Posterior cingulate gyrus (tissue), 11 donors: ENCODE measurements at places on chromosomes 13 and 19.

- DNase-seq, result peak; percentile 99
Measured at GRCh38 chr19:50203281-50204080, at the start of gene MYH14. Gene MYH14 (plus strand): TSS chr19:50203622. CDS start chr19:50210366, 6,744 bp downstream.

DNA sequence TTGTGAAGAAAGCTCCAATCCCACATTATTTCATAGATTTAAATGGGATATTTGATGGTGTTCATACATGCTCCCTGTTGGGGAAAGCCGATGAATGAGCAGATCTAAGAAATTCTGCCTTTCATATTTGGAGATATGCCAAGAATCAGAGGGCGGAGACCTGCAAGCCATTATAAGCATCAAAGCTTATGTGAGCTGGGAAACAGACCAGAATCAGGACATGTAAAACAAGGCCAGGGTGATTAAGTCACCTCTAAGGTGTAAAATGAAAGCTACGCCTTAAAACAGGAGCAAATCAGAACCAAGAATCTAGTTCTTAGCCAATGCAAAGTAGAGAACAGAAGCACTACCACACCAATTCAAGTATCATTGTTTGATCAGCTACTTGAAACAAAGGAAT lies 392.4 kb downstream of the DCT start:
- no peak for DNase-seq

- DNase-seq, result no peak
Measured at GRCh38 chr19:51686171-51686570, 7.0 kb upstream of the SPACA6 start.

DNA sequence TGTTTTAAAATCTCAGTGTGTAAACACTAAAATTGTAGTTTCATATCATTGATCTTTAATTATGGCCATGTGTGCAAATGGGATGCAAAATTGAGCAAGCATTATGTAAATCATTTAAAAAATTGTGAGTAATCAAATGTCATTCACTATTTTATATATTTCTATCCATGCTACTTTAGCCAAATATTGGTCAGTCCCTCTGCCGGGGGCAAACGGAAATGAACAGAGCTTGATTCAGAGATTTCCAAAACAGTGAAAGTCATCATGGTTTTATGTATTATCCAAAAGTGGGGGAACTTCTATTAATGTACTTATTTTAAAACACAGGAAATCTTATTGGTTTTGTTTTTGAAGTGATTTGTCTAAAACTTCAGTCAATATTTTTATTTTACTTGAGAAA lies 219.1 kb downstream of the IRS2 start:
- no peak for DNase-seq

DNA sequence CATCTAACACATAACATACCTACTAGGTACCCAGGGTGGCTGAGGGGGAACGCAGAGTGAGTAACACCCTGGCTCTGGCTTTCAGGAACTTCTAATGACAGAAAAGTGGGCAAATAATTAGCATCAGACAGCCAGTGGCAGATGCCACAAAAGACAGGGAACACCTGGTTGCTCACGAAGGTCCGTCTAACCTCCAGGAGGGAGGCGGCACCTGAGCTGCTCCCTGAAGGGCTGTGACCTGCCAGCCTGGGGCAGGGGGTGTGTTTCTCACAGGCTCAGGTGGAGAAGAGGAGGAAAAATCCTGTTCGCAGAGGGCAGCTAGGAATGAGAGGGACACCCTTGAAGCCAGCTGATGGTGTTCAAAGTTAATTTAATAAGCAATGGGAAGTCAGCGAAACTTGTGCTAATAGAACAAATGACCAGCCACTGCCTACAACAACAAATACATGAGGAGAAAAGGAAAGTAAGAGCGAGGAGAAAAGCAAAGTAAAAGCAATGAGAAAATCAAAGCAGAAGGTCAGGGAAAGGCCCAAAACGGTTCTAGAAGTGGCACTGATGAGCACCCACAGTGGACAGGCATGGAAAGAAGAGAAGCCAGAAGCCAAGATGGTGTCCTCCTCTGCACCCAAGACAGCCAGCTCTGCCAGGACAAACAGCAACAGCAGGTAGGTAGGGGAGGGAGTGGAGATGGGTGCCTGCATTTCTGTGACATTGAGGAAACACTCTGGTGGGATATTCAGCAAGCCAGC lies 87.3 kb downstream of the STK24 start:
- DNase-seq, result no peak

- DNase-seq, result peak; percentile 90
Measured at GRCh38 chr19:1474011-1474764, 4.8 kb downstream of the C19orf25 start.

DNA sequence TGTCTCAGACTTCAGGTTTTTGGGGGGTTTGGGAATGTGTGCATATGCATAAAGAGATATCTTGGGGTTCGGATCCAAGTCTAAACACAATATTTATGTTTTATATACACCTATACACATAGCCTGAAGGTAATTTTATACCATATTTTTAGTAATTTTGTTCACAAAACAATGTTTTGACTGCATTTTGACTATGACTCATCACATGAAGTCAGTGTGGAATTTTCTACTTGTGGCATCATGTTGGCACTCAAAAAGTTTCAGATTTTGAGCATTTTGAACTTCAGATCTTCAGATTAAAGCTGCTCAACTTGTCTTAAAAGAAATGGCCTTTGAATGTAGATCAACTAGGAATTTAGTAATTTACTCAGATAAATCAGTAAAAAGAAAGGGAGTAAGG lies 712.9 kb upstream of the GPC6 start:
- no peak for DNase-seq

DNA sequence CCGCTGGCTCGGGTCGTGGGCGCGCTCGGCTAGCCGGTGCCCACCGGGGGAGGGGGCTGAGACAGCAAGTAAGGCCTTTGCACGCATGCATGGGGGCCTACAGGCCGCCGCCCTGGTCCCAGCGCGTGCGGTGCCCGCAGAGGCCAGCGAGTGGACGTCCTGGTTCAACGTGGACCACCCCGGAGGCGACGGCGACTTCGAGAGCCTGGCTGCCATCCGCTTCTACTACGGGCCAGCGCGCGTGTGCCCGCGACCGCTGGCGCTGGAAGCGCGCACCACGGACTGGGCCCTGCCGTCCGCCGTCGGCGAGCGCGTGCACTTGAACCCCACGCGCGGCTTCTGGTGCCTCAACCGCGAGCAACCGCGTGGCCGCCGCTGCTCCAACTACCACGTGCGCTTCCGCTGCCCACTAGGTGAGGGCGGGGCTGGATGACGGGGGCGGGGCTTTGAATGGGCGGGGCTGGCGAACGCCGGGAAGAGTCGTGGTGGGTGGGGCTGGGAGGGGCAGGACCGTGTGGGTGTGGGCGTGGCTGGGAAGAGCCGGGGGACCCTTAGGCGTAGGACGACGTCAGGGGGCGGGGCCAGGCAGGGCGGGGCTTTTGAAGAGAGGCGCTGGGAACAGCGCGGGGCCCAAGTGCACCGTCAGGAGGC lies 2.1 kb downstream of the CILP2 start:
- no peak for DNase-seq

DNA sequence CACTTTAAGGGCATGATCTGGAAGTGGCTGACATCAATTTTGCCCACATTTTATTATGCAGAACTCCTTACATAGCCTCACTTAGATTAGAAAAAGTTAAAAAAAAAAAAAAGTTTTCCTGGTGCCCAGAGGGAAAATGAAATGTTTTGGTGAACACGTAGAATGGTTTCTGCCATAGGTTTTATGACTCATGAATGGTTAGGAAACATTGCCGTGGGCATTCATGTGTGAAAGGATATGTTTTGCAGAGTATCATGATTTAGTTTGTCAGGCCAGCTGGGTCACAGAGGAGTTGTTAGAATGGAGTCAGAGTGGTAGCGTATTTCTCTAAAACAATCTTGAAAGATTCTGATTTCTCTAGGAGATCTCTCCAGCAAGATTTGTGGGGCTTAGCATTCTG lies 133.8 kb downstream of the MRPL57 start:
- no peak for DNase-seq

GRCh38 chr13:38661010-38661675 lies 25.7 kb upstream of the FREM2 start:
- DNase-seq, result no peak

GRCh38 chr13:106996867-106997618 lies 429.1 kb upstream of the ARGLU1 start:
- no peak for DNase-seq

- no peak for DNase-seq
Measured at GRCh38 chr13:32010136-32010535, 21.4 kb upstream of the FRY start.

DNA sequence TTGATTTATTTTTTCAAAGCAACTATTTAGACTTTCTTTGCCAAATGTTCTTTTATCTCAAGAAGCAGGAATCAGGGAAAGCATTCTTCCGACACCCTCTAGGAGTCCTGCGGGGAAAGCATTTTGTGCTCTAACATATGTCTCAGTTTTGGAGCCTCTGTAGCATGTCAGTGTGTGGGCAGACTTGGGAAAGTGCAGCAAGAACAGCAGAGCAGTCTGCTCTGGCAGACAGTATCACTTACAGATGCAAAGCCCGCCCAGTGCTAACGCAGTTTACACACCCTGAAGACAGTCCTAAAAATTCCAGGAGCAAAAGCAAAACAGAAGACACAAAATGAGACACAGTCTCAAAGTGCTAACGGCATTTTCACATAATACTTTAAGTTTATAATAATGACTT lies 393.5 kb downstream of the KLF12 start:
- DNase-seq, result no peak

DNA sequence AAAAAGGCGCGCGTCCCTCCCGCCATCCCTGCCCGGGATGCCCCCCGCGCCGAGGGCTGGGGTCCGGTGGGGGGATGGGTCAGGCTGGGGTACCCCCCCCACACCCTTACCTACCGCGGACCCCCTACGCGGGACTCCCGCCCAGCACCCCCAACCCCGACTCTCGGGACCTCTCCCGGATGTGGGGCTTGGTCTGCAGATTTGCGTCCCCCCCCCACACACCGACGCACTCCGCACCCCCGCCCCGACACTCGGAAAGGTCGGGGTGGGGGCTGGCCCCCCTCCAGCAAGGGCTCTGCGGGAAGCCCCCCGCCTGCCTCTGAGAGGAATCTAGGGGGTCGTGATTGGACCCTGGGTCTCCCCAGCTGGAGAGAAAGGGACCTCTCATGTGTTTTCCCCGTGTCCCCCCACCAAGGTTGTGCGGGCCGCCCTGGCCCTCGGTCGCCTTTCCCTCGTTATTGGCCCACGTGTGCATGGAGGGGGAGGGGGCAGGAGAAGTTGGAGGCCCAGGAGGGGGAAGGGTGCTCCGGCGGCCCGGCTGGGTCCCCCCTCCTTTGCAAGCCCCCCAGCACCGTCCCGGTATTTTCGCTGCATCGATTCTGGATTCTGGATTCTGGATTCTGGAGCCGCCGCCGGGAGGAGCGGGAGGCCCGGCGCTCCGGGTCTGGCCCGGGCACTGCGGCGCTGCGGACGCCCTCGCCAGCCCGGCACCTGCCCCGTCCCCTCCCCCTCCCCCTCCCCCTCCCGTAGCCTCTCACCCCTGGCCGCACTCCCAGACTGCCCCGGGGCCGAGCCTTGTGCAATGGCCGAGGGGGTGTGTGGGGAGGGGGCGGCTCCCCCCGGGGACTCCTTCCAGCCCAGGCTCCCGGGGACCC lies 607 bp downstream of the NFIC start:
- DNase-seq, result no peak

- DNase-seq, result no peak
Measured at GRCh38 chr13:82661126-82661525, 1221.1 kb downstream of the SLITRK1 start.

DNA sequence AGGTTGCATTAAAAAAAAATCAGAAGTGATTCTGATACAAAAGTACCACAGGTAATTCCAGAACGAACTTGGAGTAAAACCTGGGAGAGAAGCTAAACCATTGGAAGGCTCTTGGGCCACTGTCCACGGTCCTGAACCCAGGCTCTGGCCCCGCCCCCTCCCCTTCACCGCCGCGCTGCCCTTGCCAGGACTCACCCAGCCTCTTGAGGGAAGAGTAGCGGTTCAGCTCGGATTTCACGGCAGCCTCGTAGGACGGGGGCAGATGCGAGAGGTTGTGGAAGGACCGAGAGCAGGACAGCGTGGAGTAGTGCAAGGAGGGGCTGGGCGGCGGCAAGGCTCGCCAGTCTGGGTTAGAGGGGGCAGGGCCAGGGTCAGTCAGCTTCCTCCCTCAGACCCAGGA lies 5.7 kb downstream of the SHISA7 start:
- DNase-seq, result peak; percentile 78

DNA sequence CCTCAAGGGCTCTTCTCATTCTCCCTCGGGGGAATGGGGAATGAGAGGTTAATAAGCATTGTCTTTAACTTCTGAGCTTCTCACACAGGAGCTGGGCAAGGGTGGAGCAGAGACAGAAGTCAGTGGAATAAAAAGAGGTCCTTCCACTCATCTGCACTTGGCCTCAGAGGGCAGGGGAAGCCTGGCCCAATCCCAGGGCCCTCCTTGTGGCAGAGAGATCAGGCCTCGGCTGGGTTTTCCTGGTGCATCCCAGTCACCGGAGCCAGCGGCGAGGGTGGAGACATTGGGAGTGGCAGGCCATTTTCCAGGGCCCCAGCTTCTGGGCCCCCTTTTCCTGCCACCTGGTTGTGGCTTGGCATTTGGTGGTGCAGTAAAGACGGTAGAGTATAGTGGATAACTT lies 10.6 kb downstream of the CALM3 start:
- DNase-seq, result no peak

DNA sequence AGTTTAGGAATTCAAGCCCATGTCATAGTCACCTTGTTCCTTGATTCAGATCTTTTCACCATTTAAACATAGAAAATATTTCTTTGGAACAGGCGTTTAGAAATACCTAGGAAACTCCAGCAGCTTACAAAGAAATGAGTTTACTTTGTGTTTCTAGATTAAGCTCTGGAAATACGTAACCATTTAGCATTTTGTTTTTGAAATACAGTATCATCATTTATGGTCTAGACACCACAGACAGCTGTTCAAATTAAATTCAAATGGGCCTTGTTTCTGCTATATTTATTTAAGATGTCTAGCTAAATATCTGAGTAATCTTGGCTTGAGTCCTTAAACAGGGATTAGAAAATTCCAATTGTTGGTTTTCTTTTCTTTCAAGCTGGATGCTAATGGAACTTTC lies 228.5 kb downstream of the NDFIP2 start:
- no peak for DNase-seq

DNA sequence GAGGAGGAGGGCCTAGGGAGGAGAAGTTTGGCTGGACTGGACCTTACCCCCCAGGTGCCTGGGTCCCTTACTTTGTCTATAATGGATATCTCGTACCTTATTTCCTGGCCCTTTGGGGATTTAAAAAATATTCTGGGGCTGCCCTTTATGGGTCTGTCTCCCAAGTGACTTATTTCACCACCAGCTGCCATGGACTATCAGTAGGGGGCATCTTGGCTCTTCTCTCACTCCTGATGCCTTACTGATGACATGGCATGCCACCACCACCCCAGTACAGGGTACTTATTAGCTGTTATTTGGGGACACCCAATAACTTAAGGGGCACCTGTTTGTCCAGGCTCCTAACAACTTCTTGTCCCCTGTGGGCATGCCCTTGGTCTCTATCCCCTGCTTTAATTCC lies 38.0 kb downstream of the NFIX start:
- no peak for DNase-seq

DNA sequence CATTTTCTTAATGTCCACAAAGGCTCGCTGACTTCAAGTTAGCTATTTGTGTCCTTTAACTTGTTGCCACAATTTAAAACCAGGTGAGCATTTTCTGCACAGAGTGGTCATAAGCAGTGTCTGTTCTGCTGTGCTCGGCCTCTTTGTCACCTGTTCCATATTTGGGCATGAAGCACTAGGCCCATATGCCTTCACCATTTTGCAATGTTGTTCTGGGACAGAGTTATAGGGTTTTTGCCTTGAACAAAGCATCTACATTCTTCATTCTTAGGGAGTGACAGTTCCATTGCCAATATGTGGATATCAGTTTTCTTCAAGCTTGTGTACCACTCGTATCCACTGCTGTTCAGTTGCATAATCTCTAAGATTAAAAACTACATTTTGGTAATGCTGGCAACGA lies 56.1 kb downstream of the LRCH1 start:
- no peak for DNase-seq
